Tongue (tissue), 3 donors: ENCODE measurements at places on chromosomes 6 and 20.

DNA sequence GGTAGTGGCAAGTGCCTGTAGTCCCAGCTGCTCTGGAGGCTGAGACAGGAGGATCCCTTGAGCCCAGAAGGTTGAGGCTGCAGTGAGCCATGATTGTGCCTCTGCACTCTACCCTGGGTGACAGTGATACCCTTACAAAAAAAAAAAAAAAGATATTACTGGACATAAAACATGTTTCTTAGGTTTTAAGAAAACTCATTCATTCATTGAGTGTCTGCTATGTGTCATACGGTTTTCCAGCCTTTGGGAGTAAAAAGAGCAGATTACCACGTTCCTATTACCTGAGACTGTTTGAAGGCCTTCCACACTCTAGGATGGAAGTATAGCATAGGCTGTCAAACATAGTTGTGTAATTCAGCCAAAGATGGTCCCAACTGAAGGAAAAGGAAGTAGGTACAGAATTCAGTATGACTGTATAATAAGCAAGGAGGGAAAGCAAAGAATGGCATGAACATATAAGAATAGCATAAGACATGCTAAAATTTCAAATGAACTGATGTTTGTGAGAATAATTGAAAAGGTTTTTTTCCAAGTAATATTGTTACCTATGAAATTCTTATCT is 22.0 kb downstream of the STXBP5 start:
- DNase-seq, result no peak

DNA sequence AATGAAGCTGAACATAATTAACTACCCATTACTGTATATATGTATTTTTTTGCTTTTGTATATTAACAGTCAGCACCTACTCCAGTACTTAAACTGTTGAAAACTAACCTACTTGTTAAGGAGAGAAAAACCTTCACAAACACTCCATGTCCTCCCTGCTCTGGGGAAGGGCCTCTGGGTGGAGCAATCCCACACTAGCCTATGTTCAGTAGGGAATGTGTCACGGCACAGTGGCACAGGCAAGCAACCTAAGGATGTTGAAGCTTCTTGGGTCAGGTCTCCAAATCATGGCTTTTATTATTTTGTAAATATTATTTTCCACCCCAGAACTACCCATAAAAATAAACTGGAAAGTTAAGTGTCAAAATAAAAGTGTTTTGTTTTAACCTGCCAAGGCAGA is 5.3 kb downstream of the MAN1A1 start:
- DNase-seq, result no peak

DNA sequence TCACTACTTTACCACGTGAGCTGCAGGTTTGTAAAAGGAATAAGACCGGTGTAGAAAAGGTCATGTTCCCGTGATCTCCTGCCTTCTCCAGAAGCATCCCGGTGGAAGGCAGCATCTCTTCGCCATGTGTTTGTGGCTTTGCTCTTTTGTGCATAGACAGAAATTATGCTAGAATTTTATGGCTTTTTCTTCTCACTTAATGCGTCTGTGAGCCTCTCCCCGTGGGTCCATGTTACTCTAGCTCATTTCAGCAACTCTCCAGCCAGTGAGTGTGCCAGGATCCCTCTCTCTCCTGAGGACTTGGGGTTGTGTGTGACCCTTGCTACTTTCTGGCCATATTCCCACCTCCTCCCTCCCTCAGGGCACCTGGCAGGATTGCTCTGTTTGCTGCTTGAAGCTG is 289.5 kb downstream of the CDH4 start:
- no peak for DNase-seq

- no peak for DNase-seq
Measured at GRCh38 chr20:63863021-63863797, 1.9 kb upstream of the TPD52L2 start.

DNA sequence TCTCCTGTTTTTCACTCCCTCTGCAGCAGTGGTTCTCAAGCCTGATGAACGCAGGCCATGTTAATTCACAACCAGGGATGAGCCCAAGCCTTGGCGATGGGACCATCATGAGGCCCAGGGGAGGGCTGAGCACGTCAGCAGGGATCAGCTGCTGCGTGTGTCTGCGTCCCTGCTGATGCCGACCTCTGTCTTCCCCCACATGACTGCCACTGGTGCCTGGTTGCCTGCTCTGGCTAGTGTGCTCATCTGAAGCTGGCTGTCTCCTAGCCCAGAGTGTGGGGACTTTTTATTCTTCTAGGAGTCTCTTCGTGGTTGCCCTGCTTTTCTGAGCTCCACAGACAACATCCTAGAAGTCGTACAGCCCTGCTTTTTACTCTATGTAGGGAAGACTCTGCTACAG is 40.8 kb upstream of the KCNK16 start:
- DNase-seq, result no peak

GRCh38 chr6:133757335-133757734 is 131.6 kb upstream of the TCF21 start:
- DNase-seq, result no peak

DNA sequence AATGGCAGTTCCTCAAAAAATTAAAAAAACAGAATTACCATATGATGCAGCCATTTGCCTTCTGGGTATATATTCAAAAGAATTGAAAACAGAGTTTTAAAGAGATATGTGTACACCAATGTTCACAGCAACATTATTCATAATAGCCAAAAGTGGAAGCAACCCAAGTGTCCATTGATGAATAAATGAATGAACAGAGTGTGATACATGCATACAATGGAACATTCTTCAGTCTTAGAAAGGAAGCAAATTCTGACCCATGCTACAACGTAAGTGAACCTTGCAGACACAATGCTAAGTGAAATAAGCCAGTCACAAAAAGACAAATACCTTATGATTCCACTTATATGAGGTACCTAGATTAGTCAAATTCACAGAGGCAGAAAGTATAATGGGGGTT is 34.7 kb upstream of the YWHAB start:
- no peak for DNase-seq

GRCh38 chr6:118788702-118789101 is 105.2 kb upstream of the ASF1A start:
- DNase-seq, result no peak

DNA sequence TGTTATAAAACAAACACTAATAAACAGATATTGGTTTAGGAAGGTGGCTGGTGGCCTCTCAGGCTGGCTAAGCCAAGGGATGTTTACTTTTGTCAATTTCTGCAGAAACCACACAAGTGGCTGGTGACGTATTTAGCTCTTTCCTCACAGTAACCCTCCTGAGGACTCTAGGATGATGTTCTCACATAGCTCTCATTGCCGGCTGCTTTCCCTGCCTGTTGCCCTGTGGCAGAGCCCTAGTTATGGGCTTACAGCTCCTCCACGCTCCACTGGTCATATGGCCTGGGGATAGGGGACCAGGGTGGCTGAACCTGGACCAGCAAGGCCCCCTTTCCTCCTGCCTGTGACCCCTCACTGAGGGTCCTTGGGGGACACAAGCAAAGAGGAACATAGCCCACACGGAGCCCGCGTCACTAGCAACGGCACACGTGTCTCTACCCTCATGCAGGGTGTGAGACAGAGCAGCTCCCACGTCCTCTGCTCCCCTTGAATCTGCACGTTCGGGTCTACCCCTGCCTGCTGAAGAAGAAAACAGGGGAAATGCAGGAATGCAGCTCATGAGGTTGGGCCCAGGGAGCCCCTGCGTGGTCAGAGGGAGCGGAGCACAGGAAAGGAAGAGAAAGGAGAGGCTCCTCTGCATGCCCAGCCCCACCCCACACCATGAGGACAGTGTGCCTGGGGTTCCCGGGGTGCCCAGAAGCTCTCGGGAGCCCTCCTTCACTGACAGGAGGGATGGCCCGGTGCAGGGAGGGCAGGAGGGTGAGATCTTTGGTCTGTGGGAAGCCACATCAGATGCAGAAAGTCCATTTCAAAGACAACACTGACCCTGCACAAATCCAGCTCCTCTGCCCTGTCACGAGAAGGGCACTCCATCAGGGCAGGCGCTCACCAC is 13.9 kb downstream of the RAMACL start:
- peak; percentile 68 for DNase-seq

DNA sequence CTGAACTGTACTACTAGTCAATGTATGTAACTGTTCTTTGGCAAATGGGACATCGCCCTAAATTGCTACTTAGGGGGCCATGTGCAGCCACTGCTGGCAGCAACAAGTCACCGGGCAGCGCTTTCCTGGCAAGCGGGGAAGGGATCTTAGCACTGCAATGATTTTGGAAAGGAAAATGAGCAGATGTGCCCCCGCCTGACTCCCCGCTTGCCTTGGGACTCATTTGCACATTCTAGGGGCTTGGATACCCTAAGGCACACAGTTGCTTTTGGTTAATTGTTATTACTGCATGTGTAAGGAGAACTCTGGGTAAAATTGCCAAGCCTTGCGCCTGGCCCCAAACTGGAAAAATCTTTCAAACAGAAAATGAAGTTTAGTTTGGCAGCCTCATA is 32.2 kb downstream of the CD83 start:
- DNase-seq, result no peak

DNA sequence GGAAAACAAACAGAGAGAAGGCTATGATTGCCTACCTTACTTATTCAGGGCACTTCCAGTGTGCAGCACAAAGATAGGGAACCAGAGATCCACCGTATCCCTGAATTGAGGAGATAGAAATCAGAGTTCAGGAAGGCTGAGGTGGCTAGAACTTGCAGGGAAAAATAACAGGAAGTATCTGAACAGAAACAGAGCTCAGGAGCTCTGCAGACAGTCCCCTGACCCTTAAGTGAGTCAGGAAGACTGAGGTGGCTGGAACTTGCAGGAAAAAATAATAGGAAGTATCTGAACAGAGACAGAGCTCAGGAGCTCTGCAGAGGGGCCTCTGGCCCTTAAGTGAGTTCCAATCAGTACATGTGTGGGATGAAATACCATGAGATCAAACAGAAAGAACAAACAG is 65.4 kb downstream of the RPRD1B start:
- no peak for DNase-seq

DNA sequence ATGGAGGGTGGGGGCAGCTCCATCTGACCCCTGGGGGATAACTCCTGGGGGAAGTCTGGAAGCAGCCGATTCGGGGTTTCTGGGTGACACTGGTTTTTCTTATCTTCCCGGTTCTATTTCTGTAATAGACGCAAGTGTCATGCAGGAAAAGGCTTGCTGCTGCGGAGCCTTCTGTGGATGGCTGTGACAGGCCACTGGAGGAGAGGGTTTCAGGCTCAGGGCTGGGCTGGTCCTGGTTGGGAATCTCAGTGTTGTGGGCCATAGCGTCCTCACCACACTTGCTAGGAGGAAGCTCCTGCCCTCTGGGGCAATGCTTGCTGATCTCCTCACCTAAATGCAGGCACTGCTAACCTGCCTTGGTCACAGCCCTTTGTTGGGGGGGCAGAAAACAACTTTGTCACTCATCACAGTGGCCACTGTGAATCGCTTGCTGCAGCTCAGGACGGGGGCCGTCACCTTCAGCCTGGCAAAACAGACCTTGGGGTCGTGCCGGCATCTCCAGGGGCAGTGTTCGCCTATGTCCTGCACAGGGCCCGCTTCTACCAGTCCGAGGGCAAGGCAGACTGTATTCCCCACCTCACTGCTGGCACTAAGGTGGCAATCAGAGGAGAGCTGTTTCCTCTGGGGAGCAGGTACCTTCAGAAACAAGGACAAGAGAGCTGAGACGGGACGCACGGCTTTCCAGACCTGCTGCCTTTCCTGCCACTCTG is 4.4 kb upstream of the TUBB1 start:
- no peak for DNase-seq

DNA sequence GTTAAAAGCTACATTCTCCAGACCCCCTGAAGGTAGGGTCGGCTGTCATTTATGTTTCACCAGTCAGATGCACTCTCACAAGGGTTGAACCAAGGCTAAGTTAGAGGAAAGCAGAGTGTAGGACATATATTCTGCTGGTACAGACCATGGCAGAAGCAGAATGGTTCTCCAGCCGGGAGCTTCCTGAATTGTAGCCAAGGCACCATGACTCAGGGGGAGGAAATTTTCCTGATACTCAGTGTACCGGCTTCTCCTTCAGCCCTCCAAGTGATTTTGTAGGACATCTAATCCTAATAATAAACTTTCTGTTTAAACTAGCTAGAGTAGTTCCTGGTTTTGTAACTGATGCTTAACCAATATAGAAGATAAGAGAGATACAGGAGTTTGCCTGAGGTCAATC is 14.2 kb upstream of the SLPI start:
- DNase-seq, result no peak

DNA sequence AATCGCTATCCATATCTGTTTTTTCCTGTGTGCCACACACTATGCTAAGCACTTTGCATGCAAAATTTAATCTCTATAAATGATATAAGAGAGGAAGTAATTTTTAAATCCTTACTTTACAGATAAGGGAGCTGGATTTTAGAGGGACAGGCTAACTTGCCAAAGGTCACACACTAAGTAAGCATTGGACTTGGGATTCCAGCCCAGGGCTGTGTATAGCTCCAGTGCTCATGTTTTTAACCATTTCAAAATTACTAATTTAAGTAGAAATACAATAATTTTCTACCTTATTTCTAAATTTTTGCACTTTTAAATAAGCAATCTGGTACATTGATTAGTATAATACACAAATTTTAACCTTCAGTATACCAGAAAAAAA is 144.6 kb downstream of the UST start:
- DNase-seq, result no peak

DNA sequence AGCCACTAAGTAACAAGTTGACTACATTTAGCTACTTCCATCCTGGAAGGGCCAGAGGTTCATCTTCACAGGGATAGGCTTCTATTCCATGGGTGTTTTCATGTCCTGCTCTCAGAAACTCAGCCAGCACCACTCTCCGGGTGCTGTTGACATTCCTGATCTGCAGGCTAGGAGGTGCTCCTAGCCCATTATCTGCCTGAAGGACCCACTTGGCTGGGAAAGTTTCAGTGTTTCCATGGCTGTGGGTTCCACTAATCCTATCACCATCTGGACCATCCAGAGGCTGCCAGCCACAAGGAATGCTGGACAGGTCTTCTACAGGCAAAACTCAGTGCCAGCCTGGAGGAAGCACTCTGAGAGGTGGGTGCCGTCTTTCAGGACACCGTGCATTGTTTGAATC is 45.2 kb downstream of the HLA-G start:
- no peak for DNase-seq

GRCh38 chr20:2888224-2888955 is 15.1 kb downstream of the PTPRA start:
- no peak for DNase-seq

- DNase-seq, result no peak
Measured at GRCh38 chr6:20724443-20725190, 190.4 kb downstream of the CDKAL1 start.

DNA sequence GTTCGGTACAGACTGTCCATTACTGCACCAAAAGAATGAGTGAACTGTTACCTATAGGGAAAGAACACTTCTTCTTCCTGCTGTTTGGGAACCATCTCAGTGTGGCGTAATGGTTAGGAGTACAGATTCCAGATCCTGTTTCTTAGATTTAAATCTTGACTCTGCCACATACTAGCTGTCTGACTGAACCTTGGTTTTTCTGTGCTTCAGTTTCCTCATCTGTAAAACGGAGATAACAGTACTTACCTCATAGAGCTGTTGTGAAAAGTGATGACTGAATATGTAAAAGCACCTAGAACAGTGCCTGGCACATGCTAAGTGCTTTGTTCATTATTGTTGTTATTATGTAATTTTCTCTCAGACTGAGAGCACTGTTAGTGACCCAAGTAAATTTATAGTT is 39.8 kb downstream of the STX11 start:
- DNase-seq, result no peak
